DMS53 (cell line): ENCODE measurements at places on chromosomes 12 and 14.

DNA sequence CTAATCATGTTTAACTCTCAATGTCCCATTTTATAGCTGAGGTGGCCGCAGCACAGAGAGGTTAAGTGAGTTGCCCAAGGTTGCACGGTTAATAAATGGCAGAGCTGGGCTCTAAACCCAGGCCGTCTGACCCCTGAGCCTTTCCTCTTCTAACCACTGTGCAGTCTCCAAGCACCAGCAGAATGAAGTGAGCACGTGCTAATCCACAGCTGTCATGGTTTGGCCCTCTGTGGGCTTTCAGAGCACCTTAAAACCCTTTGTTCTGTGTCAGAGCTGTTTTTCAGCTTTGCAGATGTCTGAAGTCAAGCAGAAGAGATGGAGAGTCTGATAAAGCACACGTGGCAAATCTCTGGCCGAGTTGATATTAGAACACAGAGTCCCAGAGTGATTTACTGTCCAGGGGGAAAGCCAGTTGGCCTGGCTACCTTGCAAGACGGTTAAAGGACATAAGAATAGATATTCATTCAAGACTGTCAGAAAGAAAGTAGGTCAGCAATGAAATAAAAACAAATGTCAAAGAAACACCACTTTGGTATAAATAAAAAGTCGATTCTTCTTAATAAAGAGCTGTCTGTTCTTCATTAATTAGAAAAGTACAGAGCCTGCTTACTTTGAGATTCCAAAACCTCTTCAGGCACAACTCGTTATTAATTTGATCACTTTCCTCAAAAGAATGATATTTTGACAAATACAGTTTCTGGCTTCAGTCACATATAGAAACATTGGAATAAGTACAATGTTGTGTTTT is 107.3 kb downstream of the CRADD start:
- peak; percentile 57 for DNase-seq

GRCh38 chr12:2384533-2385351 is 332.0 kb downstream of the CACNA1C start:
- no peak for DNase-seq

DNA sequence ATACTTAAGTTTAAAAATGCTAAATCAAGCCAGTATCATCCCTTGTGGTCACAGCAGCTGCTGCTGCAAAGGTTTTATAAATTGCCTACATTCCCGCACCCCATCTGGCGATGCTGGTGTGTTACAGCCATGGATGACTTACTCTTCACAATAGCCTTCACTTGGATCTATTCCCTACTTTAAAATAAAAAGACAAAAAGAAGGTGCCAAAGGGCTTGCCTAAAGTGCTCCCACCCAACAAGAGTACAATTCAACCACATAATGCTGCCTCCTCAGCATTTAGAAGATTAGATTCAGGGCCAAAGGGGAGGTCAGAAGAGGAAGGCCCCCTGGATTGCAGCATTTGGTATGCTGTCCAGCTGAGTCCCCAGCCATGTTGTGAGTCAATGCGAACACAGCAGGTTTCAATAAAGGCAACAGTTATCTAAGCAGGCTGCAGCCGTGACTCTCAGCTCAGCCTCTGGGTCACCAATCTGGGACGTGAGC is 176.1 kb downstream of the DAD1 start:
- no peak for DNase-seq

- DNase-seq: peak; percentile 17
Observed at GRCh38 chr14:88129306-88130056, 124.5 kb downstream of the GPR65 start.

- no peak for DNase-seq
Observed at GRCh38 chr14:95394297-95395097, 74.8 kb upstream of the CLMN start.

DNA sequence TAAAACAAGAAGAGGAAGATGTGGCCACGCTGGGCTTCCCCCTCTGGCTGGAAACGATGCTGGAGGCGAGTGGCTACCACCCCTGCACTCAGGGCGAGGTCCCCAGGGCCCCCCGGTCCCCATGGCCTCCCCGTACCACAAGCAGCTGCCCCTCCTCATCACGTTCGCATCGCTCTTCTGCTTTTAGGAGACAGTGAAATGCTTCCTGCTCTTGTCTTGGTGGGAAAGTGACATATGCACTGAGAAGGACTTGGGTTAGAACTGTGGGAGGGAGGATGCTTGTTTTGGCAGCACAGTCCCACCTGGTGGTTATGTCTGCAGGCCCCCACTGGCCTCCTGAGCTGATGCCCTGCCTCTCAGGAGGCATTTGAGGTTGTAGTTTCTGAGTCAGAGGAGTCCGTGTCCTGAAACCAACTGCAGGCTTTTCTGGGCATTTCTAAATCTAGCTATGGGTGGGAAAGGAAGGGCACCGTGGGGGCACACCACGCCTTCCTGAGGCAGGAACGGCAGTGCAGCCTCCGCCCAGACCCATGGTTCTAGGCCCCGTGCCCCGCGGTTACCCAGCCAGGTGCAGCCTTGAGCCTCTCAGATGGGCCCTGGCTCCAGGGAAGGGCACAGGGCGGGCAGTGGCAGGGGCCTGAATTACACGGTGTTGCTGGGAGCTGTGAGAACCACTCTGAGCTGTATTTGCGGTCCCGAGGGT is 139.3 kb downstream of the ADGRD1 start:
- no peak for DNase-seq
